ENCODE measurements at places on chromosomes 13 and 19.

GRCh38 chr13:23105051-23105450 is 75.7 kb upstream of the SGCG start:
- DNase-seq: no peak

- no peak for DNase-seq
These were observed 324.9 kb upstream of the GPC6 start for GRCh38 chr13:92901739-92902138.

DNA sequence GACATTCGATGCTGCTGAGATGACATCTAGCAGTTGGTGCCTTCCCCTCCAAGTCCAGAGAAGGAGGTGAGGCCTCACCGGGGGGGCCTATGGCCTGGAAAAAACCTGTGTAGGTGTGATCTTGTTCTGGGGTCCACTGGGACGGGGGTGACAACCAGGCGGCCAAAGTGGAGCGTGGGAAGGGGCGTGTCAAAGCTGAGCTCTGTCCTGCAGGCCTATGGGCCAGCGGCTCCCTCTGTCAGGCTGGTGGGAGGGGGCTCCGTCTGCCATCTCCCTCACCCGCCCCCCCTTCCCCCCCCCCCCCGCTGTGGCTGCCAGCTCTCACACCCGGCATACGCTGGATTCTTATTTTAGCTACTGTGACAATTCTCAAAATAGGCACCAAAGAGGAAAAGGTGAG is 56.7 kb upstream of the UQCRFS1 start:
- no peak for DNase-seq

- no peak for DNase-seq
These were observed 350.5 kb downstream of the DACH1 start for GRCh38 chr13:71516521-71516920.

DNA sequence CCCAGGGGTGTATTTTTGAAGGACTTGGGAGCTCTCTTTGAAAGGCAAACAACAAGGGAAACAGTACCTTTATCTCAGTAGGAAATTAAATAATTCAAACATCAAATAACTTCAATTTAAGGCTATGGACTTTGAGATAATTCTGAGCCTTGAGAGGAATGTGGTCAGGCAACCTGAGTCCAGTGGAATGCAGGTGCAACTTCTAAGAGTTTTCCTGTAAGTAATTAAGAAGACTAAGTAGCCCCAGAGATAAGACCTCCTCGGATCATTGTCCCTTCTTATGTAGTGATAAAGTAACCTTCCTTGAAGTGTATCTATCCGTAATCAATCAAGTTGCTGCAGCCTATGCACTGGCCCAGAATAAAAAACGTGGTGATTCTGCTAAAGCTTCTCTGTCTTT is 29.2 kb downstream of the ZNF701 start:
- DNase-seq: no peak

DNA sequence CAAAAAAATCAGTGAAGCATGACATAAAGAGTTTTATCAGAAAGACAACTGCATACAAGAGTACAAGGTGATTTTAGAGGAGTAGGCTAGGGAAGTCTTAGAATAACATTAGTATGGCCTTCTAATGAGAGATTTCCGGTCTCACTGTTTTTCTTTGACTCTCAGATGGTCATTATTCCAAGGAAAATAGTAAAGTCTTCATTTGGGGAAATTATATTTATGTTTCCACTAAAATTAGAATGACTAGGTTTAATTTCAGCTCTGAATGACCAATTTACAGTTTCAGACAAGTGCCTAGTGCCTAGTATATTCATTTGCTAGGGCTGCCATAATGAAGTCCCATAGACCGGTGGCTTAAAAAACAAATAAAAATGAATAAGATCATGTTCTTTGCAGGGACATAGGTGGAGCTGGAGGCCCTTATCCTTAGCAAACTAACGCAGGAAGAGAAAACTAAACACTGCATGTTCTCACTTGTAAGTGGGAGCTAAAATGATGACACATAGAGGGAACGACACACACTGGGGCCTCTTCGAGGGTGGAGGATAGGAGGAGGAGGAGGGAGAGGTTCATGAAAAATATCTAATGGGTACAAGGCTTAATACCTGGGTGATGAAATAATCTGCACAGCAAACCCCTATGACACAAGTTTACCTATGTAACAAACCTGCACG is 303.1 kb downstream of the PCDH9 start:
- DNase-seq: no peak

- DNase-seq: no peak
These were observed at the start of gene GPR18 for GRCh38 chr13:99258210-99258860. TSS of gene GPR18 (minus strand) at chr13:99258379. CDS start at chr13:99255872, 2,507 bp downstream.

GRCh38 chr19:48283908-48284307 is 14.0 kb downstream of the ZNF114 start:
- no peak for DNase-seq

DNA sequence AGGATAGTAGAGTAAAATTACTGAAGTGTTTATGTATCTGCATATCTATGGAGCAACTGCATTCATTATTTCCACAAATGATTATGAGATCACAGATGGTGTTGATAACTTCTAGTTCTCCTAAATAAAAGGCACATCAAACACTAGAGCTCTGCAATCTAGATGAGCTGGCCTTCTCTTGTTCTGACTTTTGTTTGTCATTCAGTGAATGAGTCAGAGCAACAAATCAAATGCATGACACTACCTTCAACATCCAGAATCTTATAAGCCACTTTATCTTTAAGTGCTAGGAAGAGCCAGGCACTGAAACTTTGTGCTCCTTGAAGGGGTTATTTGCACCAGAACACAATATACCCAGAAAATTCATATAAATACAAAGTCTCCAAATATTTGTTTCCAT is 456.0 kb downstream of the PCDH17 start:
- DNase-seq: no peak

DNA sequence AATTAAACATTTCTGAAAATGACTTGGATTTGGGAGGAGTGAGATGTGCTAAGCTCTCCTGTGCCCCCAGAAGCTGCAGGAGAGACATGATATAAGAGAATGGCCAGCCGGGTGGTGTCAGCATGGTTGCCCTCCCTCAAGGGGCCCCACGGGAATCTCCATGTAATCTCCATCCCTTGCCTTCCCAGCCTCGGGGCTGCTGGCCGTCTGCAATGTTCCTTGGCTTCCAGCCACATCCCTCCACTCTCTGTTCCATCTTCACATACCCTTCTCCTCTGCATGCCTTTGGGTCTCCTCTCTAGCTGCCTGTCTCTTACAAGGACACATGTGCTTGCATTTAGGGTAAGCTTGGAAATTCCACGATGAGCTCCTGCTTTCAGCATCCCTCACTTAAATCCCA is 172.0 kb downstream of the TSHZ3 start:
- DNase-seq: no peak

DNA sequence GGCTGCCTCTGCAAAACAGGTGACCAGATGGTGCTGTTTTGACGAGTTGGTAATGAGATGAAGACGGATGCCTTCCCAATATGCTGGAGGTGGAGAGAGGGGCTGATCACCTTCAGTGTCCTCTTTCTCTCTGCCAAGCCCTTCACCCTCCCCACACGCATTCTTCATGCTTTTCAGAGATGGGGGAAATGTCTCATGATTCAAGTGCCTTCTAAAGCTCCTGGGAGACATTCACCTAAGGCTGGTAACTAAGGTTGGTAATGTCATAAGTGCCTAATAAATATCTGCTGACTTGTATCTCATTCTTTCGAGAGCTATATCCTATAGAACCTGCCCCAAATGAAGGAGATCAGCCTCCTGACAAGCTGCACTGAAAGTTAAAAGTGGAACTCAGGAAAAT is 86.2 kb upstream of the MBNL2 start:
- no peak for DNase-seq

DNA sequence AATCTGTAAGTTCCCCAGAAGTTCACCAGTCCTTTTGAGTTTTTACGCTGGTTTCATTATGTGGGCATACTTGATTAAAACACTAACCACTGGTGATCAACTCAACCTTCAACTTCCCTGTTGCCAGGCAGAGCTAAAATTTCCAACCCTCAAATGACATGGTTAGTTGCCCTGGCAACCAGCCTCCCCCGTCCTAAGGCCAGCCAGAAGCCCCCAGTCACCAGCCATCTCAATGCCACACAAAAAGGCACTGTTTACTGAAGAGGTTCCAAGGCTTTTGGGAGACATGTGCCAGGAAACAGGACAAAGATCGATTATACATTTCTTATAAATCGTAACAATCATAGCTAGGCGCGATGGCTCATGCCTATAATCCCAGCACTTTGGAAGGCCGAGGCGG is 1.6 kb downstream of the ZNF649 start:
- DNase-seq: no peak

GRCh38 chr13:70253834-70254233 is 145.6 kb upstream of the KLHL1 start:
- no peak for DNase-seq

DNA sequence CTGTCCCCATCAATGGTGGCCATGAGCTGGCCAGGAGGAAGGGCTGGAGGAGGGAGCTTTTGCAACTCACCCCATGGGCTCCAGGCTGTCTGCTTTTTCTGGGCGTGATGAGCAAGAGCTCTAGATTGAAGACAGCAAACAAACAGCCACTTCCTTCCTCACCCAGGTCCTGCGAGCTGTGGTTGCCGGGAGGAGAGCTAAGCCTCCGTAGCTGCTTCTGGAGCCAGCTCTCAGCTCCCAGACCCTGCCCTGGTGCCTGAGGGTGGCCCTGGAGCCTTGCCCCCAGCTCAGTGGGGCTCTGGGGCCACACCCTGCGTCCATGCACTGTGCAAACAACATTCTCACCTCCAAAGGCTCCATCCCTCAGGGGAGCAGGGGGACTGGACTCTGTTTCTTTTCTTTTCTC is 6.2 kb downstream of the MYO1F start:
- peak; percentile 42 for DNase-seq

DNA sequence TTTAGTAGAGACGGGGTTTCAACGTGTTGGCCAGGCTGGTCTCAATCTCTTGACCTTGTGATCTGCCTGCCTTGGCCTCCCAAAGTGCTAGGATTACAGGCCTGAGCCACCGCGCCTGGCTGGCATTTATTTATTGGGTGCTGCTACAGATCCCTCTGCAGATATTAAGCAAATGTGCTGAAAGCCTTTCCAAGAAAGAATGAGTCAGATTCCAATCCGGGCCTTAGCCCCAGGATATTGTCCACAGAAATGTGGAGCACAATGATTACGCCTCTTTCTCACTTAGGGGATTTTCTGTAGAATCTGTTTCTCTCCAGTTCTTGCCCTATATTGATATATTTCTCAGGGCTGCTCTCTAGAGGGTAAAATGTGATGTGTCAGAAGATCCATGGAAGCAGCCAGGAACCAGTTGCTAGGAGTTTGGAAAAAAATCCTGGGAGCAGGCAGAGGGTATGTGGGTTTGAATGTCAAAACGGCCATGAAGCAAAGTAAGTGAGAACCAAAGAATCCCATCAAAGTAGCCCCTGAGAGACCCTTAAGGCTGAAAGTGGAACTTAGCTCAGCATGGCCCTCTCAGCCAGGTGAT is 24.8 kb upstream of the IGFL4 start:
- DNase-seq: no peak

- no peak for DNase-seq
These were observed 82.2 kb downstream of the EDNRB start for GRCh38 chr13:77836423-77836822.

- no peak for DNase-seq
These were observed 245.0 kb downstream of the KLF5 start for GRCh38 chr13:73303851-73304250.

- DNase-seq: no peak
These were observed 7.0 kb downstream of the RPS9 start for GRCh38 chr19:54207676-54207982.

GRCh38 chr19:6736169-6736916 is 1.0 kb downstream of the GPR108 start:
- DNase-seq: peak; percentile 63

- DNase-seq: peak; percentile 73
These were observed at the start of gene B3GLCT for GRCh38 chr13:31199849-31200636. TSS of gene B3GLCT (plus strand) at chr13:31199975. CDS start at chr13:31200085, 110 bp downstream.

- no peak for DNase-seq
These were observed 23.3 kb upstream of the BCL3 start for GRCh38 chr19:44725251-44725650.

- no peak for DNase-seq
These were observed 69.3 kb upstream of the USE1 start for GRCh38 chr19:17145546-17146497.

- no peak for DNase-seq
These were observed 1971.4 kb downstream of the OLFM4 start for GRCh38 chr13:55000043-55000442.

- no peak for DNase-seq
These were observed 107.2 kb downstream of the KCNRG start for GRCh38 chr13:50122455-50122854.

- no peak for DNase-seq
These were observed 314.8 kb downstream of the PCDH17 start for GRCh38 chr13:57946361-57946760.

GRCh38 chr13:41842036-41842620 is 118.8 kb downstream of the VWA8 start:
- DNase-seq: no peak

- peak; percentile 69 for DNase-seq
These were observed 746 bp upstream of the ZNF345 start for GRCh38 chr19:36849701-36850558.

GRCh38 chr19:50836543-50837195 is 3.3 kb upstream of the KLK15 start:
- no peak for DNase-seq

DNA sequence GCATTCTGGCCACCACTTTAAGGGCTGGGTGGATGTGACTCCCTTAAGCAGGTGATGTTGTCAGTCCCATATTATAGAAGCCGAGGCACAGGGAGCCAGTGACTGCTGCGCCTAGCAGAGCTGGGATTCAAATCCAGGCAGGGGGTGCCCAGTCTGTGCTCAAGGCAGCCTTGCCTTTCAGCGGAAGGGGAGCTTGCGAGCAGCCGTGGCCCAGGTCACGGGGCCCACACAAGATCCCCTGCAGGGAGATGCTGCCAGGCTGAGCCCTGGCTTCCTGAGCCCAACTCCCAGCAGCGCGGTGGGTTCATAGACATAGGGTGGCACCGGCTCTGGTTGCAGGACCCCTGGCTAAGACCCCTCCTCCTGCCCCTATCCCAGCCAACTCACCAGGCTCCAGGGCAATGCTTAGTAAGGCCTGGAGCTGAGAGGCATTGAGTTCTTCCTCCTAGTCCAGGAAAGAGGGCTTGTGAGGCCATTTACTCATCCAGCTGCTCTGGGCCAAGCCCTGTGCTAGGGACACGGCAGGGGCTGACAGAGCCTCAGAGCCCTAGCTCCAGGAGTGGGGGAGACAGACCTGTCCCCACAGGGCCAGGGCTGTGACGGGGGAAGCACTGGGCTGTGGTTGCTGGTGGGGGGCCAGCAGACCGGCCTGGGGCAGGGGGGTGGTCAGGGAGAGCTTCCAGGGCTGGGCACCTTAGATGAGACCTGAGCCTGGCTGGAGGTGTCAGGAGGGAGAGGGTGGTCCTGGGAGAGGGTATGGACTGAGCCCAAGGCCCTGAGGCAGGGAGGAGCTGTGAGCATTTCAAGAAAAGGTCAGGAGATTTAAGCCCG is 9.6 kb downstream of the CAPN12 start:
- no peak for DNase-seq

GRCh38 chr19:28497887-28498286 is 715.1 kb downstream of the UQCRFS1 start:
- no peak for DNase-seq

DNA sequence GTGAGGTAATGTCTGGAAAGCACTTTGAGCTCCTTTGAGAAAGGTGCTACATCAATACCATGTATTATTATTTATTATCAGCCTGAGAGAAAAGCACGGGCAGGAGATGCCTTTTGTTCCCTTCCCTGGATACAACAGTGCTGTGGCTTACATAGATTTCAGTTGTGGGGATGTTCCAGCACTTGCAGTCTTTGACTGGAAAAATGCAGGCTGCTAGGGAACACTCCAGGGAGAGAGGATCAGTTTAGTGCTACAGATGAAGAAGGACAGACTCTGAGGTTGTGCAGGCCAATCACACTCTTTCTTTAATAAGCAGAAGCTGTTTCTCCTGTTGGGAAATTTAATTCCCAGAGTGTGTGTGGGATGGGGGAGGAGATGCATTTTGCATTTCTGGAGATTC is 94.5 kb upstream of the OBI1 start:
- DNase-seq: no peak

Measured in central memory CD8-positive, alpha-beta T cell (primary cell).